Activated naive CD4-positive, alpha-beta T cell treated with anti-CD3 and anti-CD28 coated beads, Interleukin-2, amount 10 ng/mL, durations not matched to agents 7 days and 5 days (primary cell): ENCODE measurements at places on chromosomes 2 and 18.

GRCh38 chr2:39772812-39773152, 6.3 kb downstream of the THUMPD2 start:
- DNase-seq, result no peak

GRCh38 chr2:141384676-141385075, 746.1 kb downstream of the LRP1B start:
- no peak for DNase-seq

DNA sequence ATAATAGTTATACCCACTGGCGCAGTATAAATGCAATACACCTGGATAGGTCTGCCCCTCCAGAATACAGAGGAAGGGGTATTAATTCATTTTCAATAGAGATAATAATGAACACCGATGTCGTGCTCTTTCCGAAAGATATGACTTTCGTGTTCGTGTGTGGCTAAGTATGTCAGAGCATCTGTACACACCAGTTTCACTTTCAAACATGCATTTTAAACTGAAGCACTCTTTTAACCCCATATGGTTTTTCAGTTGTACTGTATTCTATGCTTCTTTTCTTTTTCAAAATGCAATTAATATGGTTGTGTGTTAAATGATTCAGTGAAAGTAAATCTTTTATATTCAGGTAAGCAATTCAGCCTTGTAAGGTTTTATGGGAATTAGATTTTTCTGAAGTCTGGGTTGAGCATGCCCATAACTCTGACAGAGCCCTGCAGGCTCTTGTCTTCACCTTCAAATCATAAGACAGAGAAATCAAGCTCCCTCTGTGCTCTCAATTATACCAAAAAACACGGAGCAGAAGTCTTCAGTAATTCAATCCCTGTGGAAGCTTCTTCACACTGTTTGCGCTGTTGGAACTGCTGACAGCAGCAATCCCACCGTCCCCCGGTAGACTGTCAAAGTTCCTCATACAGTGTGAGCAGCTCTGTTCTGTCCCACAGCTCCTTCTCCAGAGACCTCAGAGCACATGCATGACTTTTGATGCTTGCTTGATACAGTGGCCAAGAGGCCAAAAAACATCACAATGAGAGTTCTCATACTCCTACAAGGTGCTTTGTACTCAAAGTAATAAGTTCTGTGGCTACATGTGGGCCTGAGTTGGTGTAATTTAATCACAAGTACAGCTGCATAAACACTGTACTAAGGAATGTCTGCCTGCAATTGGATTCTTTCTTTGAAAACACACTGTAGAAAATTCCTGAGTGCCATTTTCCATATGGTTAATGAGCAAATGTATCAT, 186.8 kb downstream of the ZNF521 start:
- DNase-seq, result no peak

DNA sequence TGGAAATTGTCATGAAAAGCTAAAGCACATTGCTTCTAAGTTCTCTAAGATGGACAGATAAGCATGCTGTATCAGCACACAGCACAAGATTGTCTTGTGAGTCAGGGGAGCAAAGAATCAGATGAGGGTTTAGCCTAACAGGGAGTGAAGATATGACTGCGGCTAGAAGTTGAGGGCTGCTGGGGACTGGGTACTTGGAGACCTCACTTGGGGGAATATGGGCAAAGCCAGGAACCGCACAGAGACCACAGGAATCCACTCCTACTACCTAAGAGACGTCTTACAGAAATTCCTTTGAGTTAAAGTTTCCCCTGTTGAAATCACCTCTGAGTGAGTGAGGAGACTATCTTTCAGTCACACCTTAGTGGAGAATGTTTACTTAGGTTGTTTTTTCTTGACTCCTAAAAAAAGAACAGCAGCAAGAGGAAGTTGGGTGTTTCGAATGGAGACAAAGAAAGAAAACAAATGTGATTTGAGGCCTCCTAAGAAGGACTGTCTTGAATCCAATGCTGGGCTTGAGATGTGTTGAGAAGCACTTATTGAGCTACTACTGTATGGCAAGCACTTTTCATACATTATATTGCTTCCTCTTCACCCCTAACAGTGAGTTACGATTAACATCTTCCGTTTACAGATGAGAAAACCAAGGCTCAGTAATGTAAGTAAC, 100.7 kb downstream of the ANKRD44 start:
- DNase-seq, result peak; percentile 58

DNA sequence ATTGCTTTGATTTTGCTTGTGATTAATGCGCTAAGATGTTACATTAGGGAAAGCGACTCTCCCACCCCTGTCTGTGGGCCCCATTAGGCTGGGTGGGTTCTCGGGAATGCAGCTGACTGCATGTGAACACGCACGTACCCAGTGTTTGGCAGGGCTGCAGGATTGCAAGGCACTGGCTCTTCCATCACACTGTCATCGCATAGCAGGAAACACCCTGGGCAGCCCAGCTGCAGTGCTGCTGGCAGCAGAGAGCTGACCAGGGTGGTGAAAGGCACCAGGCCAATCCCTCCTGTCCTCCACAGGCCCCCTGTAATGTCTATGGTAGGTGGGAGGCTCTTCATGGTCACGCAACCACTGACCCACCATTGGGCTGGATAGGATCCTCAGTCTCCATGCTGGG, 34.4 kb upstream of the FZD7 start:
- DNase-seq, result no peak

GRCh38 chr2:144708626-144709025, 188.7 kb upstream of the ZEB2 start:
- DNase-seq, result no peak

DNA sequence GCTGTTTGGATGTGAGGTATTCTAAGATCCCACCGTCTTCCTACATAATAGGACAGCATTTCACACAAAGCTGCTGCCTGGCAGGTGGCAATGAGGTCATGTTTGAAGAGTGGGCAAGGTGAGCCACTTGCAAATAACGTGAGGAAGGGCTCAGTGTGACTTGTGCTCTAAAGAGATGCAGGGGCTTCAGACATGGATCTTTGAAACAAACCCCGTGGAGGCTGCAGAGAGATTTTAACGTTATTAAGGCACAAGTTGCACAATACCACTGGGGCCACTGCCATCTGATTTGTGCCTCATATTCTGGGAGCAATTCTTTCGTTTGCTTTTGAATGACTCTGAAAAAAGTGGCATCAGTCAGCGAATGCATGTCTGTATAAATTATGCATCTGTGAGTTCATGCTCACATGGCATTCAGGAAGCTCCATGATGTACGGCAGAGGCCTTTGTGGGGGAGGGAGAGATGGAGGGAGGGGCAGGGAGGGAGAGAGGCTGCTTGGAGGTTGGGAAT, 362.0 kb downstream of the SOX11 start:
- DNase-seq, result no peak

DNA sequence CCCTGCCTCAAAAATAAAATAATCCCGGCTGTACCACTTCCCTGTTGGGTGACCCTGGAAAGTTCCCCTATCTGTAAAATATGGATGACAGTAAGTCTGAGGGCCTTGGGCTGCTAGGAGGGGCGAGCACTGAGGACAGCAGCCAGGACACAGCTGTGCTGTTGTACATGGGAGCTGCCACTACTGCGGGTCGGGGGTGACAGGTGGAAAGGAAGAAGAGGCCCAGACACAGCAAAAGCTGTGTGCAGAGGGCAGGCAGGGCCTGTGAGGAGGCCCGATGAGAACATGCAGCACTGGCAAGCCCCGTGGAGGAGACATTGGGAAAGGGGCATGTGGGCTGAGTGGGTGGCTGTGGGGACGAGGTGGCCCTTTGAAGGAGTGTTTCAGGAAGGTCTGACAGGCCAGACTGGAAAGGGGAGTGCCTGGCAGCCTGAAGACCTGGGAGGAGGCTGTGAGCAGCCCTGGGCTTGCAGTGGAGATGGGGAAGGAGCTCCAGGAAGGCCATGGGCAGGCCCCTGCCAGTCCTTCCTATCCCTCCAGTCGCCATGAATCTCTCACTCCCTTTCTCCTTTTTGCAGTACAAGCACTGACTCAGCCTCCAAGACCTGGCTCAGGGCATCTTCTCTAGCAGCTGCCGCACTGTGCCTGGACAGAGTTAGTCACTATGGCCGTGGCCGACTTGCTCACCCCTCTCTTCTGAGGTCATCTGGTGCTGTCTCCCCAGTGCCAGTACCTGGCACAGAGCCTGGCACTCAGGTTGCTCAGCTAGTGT, 28.9 kb upstream of the SEMA4C start:
- DNase-seq, result no peak

DNA sequence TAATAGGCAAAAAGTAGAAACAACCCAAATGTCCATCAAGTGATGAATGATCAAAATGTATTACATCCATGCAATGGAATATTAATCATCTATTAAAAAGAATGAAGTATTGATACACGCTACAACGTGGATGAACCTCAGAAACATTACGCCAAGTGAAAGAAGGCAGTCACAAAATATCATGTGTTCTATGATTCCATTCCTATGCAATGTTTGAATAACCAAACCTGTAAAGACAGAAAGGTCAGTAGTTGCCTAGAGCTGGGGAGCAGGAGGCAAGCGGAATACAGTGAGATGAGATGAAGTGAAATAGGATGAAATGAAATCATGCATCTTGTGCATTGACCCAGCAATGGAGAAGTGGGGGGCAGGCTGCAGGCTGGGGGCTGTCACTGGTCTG, 17.9 kb upstream of the COL6A3 start:
- no peak for DNase-seq

DNA sequence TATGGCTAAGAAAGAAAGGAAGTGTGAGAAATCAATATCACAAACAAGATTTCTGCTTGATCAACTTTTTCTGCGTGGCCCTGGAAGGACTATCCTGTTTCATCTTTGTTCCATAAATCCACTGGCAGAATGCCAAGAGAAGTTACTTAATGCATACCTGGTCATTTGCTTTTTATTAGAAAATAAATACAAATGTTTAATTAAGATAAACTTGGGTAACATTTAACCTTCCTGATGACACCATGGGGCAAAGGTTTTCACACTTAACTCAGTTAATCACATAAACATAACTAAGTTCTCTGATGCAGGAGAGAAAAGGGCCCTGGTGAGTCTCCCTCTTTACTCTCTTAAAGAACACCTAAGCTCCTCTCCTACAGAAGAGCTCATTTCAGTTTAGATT, 203.3 kb downstream of the AFF3 start:
- no peak for DNase-seq

DNA sequence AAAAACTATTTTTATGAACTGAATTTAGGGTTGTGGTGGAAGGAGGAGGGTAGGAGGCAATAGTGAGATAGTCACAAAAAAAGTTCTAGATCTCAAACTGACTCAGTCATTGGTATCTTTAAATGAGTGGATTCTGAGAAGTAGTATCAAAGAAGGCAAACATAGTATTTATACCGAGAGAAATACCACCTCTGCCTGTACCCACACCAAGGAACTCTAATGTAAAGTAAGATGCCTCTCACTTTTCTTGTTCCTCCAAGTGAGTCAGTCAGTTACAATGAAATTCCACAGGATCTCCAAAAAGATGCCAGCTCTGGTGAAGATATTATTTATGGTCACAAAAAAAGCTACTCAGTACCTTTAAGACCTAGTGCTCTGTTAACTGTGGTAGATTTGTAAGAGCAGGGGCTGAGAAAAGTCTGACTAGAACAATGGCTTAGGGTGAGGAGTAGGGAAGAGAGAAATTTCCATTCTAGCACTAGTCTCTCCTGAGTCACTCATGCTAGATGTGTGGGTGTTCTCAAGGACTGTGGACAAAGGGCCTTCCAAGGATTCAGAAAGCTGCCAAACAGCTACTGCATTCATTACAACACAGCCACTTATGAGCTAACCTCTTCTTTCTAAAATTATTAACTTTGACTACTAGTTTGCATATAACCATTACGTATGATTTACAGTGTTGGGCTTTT, 36.3 kb downstream of the YWHAQ start:
- DNase-seq, result no peak

DNA sequence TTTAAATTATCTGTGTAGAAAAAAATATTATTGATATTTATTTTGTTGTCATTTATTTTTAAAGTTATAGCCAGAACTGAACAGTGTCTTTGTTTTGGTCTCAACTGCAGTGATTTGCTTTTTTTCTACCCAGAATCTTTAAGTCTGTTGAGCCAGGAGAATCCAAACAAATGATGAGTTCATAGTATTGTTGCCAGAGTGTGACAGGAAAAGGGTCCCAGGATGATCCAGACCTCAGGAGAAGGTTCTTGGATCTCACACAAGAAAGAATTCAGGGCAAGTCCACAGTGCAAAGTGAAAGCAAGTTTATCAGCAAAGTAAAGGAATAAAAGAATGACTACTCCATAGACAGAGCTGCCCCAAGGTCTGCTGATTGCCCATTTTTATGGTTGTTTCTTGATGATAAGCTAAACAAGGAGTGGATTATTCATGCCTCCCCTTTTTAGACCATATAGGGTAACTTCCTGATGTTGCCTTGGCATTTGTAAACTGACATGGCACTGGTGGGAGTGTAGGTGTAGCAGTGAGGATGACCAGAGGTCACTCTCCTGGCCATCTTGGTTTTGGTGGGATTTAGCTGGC, 127.1 kb downstream of the AGPS start:
- no peak for DNase-seq

DNA sequence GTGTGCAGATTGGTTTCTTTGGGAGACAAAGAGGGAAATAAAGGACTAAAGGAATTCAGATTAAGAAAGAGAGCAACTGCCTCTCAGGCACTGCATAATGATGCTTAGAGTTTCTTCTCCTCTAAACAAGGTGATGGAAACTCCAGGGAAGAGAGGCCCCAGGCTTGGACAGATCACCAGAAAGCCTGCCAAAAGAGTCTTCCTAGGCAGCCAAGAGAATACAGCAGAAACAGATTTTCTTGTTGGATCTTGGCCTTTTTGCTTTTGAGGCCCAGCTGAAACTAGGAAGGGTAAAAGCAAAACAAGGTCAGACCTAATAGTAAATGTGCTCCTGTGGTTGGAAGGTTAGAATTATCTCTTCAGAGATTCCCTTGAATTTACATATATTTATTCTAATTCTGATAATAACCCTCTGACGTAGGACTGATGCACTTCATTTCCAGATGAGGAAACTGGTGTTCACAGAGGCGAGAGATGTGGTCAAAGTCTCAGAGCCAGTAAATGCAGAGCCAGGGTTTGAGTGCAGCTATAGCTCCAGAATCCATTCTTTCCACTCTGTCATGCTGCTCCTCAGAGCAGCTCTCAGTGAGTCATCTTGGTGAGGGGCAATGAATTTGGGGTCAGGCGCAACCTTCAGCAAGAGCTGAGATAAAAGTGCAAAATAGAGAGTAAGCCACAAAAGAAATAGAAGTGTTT, 142.3 kb upstream of the FBXO11 start:
- no peak for DNase-seq

DNA sequence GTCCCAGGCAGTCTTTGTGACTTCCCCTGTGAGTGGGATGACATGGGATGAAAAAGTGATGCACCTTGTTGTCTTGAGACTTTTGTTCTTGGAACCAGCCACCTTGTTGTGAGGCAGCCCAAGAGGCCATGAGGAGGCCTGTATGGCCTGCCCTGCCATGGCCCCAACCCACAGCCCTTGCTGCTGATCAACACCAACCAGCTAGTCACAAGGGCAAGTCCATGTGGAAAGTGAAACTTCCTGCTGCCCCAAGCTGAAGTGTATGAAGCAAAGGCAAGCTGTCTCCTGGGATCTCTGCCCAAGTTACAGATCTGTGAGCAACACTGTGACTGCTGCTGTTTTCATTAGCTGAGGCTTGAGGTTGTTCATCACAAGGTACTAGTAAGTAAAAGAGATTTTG, 21.6 kb downstream of the TMEM18 start:
- DNase-seq, result no peak
